ENCODE measurements at places on chromosomes 16 and 17.

DNA sequence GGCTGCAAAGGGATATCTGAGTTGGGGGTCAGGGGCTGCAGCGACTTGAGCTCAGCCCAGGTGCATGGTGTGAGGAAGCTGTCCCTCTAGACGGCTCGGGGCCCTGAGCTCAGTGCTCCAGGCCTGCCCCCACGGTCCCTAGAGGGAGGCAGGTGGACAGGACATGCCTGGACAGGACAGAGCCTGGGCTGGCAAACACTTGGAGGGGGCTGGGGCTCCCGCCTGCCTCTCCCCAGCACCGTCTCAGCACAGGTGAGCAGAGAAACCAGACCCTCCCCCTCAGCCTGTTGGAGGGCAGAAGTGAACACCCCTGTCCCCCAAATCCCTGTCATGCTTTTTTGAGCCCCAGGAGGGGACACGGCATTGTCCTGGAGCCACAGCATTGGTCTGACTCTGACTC, 11.4 kb upstream of the SLC38A10 start:
- DNase-seq, result no peak

- peak; percentile 59 for DNase-seq
Observed at GRCh38 chr17:37025847-37026530, 77.2 kb downstream of the AATF start.

- no peak for DNase-seq
Observed at GRCh38 chr17:56699186-56699894, 105.8 kb downstream of the NOG start.

DNA sequence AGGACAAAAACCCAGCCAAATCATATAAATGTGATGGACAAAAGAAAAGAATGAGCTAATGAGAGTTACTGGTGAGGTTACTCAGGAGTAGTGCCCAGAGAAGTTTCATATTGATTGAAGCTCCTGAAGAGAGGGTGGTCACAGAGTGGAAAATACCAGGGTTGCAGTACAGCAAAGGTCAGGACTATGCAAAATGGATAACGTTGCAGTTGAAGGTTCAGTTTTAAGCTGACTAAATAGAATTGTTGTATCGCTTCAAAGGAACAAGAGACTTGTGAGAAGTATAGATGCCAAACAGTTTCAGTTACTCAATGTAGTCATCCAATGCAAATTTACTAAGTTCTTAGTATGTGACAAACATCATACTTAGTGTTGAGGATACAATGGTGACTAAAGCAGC, 47.1 kb downstream of the ABCA8 start:
- DNase-seq, result peak; percentile 14

Data from GM13977 (cell line).